Posterior vena cava (tissue), 2 donors: ENCODE measurements at places on chromosomes 16 and 17. TPM values are rescaled to one million over a fixed set of nuclear protein-coding genes. Genes with fewer than 3 reads are reported as not detected.

- no peak for DNase-seq
These were observed at the start of gene KIF19 for GRCh38 chr17:74325743-74326379. KIF19 (plus strand) TSS chr17:74326226; CDS start chr17:74326350, 124 bp downstream.

GRCh38 chr17:5413682-5414081 lies 5.8 kb downstream of the NUP88 start:
- DNase-seq: no peak

- no peak for DNase-seq
These were observed 15.1 kb upstream of the DHX8 start for GRCh38 chr17:43468691-43469139.

- no peak for DNase-seq
These were observed 25.8 kb downstream of the ASIC2 start for GRCh38 chr17:33267271-33267790.

DNA sequence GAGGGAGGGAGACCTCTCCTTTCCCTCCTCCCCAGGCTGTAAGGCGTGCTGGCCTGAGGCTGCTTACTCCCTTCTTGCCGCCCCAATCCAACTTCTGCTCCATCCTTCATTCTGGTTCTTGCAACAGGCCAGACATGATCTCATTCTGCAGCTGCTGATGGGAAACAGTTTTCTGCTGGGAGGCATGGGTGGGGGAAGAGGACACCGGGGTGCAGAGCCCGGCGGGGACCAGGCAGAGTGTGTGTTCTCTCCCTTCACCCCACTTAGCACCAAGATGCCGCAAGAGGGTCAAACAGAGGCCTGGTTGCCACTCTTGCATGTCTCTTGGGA lies 1.4 kb downstream of the SARM1 start:
- DNase-seq: peak; percentile 42

GRCh38 chr16:73337373-73338296 lies 289.7 kb upstream of the ZFHX3 start:
- no peak for DNase-seq

GRCh38 chr16:30775392-30776188 lies 11.4 kb downstream of the ZNF629 start:
- DNase-seq: peak; percentile 93

GRCh38 chr17:19647697-19648474 lies 665 bp upstream of the ALDH3A2 start:
- peak; percentile 91 for DNase-seq

Gene HOXB1
- not detected for total RNA-seq
